Activated naive CD4-positive, alpha-beta T cell treated with anti-CD3 and anti-CD28 coated beads, Interleukin-2, amount 50 U/mL, for 16 hours (primary cell): ENCODE measurements at places on chromosomes 6 and 20.

GRCh38 chr6:140059947-140060346, 685.5 kb upstream of the CITED2 start:
- DNase-seq: no peak

DNA sequence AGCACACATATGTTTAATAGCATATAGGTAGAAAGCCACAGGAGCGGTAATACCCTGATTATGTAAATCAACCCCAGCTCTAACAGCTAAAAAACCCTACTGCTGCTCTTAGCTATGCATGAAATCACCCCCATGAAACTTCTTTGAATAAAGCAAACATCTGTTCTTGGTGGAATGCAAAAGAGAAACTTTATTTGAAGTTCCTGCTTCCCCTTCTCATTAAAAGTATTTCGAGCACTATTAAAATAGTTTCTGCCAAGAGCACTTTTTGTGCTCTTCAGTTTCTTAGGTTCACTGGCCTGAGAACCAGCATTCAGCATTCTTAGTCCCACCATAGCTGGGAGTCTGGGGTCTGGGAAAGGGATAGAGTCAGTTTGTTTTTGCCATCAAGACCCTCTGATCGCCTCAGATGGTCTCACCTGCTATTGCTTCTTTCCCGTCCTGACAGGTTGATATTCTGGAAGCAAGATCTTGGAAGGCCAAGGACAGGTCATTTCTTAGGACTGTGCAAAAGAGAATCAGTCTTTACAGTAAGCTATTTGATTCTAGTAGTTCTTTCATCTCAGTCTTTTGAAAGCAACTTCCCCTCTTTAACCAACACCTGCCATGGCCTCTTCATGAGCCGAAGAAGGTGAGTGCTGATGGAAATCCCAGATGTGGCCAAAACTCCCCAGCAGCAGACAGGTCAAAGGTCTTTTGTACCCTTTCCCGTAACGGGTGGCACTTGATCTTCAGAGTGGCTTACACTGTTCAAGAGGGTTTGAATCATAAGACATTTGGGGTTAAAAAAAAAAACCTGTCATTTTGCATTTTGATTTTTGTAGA, 76.5 kb upstream of the TMEM170B start:
- DNase-seq: no peak

DNA sequence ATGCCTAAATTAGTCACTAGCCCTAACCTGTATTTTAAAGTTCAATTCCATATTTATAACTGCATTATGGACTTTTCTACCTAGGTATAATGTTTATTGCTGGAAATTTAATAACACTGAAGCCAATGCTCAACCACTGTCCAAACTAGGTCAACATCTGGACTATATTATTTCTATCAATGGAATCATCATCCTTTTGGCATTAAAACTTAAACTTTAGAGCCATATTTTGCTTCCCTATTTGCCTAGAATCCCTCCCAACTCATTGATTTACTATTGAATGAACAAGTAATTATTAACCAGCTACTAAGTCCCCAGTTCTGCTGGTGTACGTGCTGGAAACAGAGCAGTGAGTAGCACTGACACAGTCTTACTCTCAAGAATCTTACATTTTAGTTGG, 291.7 kb upstream of the SPTLC3 start:
- DNase-seq: no peak

DNA sequence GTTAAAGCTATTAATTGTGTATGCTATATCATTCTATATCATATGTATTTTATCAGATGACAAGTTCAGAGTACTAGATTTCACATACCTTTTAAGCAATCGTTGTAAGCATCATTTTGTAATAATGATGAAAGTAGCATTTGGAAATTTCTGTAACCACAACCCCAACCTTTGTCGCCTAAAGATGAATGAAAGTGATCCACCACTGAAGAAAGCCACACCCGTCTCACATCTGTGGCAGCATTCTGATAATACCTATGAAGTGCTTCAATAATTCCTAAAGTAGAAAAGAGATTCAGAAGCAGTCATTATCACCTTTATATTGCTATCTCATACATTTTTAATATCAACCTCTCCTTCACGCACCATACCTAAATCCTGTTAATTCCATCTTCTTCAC, 16.6 kb downstream of the ZUP1 start:
- DNase-seq: no peak

DNA sequence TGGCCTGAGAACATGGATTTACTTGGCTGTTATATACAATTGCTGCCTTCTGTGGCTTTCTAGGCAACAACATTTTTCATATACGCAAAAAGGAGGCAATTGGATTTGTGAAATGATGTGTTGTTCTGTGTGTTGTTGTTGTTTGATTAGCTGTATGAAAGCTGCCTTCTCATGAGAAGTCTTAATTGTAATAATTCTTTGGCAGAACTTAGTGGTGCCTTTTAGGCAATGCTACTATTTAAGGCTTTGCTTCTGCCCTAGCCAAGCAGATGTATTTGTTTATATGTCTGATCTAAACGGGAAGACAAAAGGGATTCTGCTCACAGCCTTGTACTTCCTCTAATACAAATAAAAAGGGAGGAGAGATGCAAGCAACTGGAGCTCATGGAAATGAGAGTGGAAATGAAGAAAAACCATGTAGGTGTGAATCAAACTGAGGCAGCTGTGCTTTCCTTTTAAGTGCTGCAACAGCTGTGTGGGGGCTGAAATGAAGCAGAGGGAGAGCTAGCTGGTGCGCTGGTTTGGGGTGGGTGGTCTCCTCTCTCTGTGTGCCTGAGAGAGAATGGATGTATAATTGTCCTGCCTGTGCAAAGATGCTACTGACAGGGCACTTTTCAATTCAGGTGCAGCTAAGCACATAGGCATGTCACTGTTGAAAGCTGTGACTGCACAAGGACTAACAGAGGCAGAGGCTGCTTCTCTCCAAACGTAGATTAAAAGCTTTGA, 386.9 kb upstream of the MAN1A1 start:
- DNase-seq: no peak

- no peak for DNase-seq
Measured at GRCh38 chr6:57432919-57433684, 115.7 kb downstream of the PRIM2 start.

DNA sequence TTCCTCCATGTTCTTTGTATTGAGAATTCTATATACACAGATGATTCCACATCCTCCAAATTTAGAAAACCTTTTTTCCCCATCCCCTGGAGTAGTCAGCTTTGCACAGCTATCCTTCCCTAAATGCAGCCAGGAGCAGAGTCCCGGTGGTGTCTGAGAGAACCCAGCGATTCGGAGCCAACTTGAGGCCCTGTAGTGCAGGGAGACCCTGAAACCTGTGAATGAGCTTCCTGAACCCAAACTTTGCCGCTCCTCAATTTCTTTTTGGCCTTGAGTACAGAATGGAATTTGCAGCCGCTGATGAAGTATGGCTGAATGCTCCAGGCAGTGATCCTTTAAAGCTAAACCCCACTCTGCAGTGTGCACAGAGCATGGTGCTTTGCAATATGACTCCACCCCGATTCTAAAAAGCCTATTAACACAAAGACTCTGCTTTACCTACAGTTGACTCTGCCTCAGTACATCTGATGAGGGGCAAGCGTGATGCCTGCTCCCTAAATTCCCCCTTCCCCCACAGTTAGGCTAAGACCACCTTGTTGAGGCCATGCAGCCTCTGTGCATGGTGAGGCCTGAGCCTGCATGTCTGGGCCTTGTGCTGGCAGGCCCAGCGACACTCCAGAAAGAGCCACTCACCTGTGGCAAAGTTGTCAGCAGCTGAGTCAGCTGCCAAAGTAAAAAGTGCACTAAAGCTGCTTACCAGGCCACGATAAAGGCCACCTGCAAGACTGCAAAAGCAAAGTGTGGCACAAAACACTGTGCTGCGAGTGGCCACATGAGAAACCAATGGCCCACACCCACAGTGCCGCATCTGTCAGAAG, 82.1 kb downstream of the PLEKHG1 start:
- no peak for DNase-seq

DNA sequence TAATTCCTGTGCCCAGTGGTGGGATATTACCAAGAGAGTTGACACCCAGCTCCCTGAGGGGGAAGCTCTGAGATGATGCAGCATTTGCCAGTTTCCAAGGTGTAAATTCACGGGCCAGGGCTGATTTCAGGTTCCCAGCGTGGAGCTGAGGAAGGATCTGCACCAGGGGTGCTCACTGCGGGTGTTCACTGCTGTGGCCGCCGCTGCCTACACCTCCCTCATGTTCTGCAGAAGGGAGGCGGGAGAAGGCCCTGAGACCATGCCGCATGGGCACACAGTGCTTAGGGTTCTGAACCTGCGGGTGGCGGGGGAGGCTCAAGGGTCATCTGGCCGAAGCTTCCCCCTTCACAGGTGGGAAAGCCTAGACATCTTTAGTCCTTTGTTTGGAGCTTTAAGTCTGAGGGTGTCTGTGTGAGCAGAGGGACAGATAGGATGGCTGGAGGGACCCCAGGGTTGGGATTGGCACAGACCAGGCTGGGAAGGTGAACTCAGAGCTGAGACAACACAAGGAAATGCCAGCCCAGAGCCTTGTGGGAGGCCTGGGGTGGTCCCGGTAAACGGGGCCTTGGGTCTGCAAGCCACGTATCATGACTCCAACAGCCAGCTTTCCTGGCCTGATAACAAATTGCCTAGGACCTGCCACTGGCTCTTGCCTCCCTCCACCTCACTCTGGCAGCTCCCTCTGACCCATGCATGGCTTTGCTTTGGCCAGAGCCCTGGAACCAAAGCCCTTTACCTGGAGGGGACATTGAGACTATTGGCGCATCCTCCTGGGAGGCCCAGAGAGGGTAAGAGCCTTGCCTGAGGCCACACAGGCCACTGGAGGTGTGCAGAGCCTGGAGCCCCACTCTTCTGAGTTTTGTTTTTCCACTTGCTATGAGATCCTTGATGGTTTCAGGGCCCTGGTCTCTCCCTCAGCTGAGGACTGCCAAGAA, 40.4 kb downstream of the SYNJ2 start:
- DNase-seq: no peak

DNA sequence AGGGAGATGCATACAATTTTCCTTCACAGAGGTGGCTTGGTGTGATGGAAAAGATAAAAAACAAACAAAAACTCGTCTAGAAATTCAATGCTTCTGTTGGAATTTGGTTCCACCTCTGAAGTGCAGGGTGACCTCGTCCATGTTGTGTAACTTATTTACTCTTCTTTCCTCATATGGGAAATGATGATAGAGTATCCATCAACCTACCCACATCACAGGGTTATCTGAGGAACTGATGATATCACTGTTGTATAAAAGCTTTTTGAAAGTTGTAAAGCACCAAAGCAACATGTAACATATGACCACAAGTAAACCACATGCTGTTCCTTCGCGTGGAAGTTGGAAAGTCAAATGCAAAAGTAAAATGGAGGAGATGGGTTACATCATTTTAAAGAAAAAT, 212.0 kb upstream of the SGK1 start:
- DNase-seq: no peak

DNA sequence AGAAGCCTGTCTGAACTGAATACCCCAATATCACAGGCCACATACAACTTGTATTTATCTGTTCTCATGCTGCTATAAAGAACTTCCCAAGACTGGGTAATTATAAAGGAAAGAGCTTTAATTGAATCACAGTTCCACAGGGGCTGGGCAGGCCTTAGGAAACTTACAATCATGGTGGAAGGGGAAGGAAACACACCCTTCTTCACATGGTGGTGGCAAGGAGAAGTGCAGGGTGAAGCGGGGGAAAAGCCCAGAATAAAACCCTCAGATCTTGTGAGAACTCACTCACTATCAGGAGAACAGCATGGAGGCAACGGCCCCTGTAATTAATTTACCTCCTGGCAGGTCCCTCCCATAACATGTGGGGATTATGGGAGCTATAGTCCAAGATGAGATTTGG, 50.3 kb upstream of the FNDC1 start:
- no peak for DNase-seq

- DNase-seq: no peak
Measured at GRCh38 chr6:167996424-167997199, 859 bp upstream of the KIF25 start.

DNA sequence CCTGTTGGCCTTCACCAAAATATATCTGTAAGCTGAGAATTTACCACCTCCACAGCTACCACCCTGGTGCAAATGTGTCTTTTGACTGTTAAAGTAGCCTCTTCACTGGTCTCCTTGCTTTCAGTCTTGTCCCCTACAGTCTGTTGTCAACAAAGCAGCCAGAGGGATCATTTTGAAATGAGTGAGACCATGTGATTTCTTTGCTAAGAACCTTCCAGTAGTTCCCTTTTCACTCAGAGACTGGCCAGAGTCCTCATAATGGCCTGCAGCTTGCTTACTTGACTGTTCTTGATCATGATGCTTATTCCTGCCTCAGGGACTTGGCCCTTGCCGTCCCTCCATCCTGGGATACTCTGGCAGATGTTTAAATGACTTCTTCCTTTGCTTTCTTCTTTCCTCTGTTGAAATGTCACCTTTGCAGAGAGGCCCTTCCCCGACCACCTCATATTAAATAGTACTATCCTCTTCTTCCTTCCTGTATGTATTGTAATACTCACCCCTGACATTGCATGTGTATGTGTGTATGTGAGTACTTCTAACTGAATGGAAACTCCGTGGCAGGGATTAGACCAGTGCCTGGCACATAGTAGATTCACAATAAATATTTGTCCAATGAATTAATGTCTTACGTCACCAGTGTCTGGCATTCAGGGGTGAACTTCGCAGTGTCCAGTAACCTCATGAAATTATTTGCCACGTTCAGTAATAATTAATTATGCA, 5.0 kb downstream of the MANBAL start:
- no peak for DNase-seq

- no peak for DNase-seq
Measured at GRCh38 chr6:34513646-34514045, 42.5 kb downstream of the SPDEF start.
